ENCODE measurements at places on chromosomes 6 and 20.
A peak's percentile ranks its signal among the peaks of the same experiment; 100 is the strongest.

- no peak for DNase-seq
Observed at GRCh38 chr6:40848038-40848437, 191.0 kb downstream of the UNC5CL start.

DNA sequence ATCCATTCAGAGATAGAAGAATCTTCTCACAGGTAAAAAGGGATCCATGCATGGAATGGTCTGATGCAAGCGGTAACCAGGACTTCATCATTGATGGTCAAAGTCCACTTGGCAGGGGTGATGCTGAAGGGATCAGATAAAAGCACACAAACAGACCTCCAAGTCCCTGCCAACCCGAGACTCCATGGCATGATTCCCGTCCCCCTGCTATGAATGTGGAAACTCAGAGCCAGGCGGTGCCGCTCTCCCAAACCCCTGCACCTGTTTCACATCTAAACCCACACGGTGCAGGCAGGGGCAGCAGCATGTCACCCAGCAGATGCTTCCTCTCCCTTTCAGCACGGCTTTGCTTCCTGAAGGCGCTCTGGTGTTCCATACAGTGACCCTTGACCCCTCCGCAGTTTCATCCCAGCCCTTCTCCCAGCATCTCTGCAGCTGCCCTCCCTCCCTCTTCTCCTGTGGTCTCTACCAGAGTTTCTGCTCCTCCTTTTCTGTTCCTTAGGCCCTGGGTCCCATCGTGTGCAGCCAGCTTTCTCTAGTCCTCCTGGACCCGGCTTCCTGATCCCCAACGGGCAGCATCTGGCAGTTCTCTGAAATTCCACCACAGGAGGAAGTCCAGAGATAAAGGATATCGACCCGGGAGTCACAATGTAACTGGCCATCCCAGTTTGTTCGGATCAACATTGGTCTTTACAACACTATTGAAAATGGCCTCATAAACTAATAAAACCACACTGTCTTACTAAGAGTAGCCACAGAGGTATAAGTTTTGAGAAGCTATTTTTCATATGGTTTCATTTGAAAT lies 235.0 kb downstream of the TTLL2 start:
- no peak for DNase-seq

DNA sequence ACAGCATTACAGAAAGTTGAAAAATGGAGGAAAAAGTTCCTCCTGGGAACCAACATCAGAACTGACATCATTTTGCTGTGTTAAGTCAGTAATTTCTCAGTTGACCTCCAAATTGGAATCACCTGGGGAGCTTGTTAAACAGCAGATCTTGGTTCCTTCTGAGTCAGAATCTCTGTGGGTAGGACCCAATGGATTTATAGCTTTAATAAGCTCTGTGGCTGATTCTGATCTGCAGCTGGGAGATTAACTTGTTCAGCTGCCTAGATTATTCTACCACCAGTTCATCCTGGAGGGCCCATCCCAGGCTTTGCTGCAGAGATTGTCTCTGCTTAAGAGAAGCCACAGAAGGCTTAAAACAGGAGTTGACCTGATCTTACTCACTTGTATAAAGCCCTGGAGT lies 90.7 kb upstream of the POPDC3 start:
- DNase-seq = no peak

DNA sequence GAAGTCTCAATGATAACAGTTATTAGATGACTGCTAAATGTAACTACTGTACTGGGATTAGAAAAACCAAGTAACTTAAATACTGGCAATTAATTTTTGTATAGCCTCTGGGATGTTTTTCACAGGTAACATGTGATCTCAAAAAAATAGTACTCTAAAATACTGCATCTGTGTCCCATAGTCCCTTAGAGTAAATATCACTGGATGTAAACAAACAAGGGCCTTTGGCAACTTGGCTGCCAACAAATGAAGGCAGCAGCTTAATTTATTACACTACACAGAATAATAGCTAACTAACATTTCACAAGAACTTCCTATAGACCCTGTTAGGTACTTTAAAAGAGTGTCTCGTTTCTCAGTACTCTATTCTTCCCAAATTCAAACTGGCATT lies 14.0 kb downstream of the ARHGAP18 start:
- DNase-seq = no peak

- DNase-seq = no peak
Observed at GRCh38 chr6:56656466-56656865, 13.8 kb upstream of the DST start.

GRCh38 chr6:94175465-94175864 lies 756.1 kb upstream of the EPHA7 start:
- DNase-seq = no peak

- no peak for DNase-seq
Observed at GRCh38 chr6:45431317-45432065, 53.8 kb upstream of the SUPT3H start.

GRCh38 chr6:157648561-157648960 lies 174.5 kb upstream of the SNX9 start:
- no peak for DNase-seq

GRCh38 chr6:152557502-152557901 lies 79.7 kb downstream of the SYNE1 start:
- DNase-seq = no peak

DNA sequence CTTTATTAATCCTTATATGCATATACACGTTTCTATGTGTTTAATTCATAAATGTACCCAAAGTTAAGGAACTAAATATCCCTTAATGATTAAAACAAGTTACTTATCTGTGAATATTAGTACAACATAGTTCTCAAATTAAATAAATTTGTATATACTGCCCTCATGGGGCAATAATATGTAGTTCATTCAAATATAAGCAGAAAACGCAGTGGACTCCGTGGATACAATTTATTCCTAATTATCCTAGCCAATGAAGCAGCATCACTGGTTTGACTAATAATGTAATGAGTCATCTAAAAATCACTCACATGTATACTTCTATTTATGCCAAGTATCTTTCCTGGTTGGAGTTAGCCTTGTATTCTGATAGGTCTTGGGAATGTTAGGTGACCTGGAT lies 111.6 kb downstream of the TBC1D32 start:
- DNase-seq = peak; percentile 31

DNA sequence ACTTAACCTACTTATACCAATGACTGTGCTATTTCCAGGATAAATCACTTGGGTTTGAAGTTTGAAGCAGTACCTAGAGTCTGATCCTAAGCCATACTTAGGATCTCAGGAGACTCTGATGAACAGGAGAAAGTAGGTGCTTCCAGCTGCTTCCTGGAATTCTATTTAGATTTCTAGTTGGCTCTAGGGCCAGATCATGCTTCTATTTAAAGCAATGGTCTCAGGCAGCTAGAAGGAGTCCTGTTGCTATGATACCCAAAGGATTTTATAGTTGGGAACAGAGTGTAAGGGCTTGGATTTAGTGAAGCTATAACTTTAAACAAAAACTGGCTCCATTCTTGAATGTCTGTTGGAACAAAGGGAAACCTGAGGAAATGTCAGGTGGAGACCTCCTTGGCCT lies 52.4 kb upstream of the TINAG start:
- no peak for DNase-seq

DNA sequence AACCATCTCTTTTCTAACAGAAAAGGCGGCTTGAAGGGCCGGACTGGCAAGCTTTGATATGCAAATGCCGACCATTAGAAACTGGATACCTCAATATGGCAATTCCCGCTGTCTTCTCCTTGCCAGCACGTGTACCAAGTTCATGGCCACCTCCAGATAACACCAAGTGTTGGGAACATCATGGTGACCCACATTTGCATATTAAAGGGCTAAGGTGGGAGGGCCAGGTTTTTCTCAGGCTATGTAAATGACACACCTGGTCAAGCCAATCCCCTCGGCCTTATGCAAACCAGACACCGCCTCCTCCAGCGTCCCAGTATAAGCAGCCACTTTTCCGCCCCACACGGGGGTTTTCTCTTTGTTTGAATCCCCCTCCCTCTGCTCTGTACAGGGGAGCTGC lies 110.7 kb downstream of the DACT2 start:
- DNase-seq = no peak

DNA sequence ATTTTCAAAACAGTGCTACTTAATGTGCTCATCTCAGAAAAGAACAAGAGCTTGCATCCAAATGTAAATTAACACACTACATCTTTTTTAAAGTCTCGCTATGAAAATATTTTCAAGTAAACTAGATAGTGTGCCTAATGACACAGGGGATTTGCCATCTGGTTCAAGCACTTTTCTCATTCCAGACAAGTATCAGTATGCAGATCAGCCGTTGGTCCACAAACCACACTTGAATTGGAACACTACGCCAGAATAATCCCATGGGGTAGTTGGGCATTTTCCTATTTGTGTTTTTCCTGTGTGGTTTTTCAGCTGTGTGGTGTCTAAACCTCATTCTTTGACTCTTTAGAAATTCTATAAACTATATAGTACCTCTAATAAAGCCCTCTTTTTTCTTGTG lies 256.2 kb downstream of the EPHA7 start:
- DNase-seq = no peak

- peak; percentile 80 for DNase-seq
Observed at GRCh38 chr20:38094373-38094891, 60.9 kb downstream of the RPRD1B start.

All from hematopoietic multipotent progenitor cell treated with erythropoietin and hydrocortisone succinate and interleukin-3 and kit ligand, for 6 days (in vitro differentiated cells).